Stimulated activated CD8-positive, alpha-beta memory T cell treated with anti-CD3 and anti-CD28 coated beads, Interleukin-7, amount 100 ng/mL, for 1 hour (primary cell): ENCODE measurements at places on chromosomes 6 and 20.

GRCh38 chr6:44253307-44254101, 3.8 kb downstream of the SLC35B2 start:
- no peak for DNase-seq

GRCh38 chr6:91566467-91566866, 979.6 kb upstream of the MAP3K7 start:
- DNase-seq, result no peak

DNA sequence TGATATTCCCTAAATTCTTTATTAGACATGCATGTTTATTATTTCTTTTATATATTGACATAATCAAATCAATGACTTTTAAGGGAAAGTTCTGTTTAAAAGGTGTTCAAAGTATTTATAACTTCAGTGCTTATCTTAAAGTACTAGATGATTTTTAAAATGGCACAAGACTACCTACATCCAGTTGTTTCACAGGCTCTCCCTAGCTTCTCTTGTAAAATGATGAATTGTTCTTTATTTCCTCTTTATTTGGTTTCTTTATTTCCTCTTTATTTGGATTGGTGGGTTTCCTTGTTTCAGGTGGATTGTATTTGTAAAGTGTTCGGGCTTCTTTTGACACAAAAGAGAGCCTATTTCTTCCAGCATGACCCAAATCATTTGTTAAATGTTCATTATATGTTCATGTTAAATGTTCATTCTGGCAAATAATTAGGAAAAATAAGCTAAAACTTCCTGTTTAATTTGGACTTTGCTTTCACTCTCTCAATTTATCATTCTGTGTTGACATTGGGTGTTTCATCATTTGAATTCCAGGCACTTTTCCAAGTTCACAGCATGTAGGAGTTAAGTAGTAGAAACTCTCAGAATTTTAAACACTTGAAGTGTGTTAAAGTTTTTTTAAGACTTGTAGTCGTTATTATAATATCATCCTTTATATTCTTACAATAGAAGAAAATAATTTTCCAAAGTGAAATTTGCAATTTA, 24.6 kb downstream of the MLIP start:
- no peak for DNase-seq

GRCh38 chr20:1890469-1891262, 4.5 kb upstream of the SIRPA start:
- DNase-seq, result no peak

DNA sequence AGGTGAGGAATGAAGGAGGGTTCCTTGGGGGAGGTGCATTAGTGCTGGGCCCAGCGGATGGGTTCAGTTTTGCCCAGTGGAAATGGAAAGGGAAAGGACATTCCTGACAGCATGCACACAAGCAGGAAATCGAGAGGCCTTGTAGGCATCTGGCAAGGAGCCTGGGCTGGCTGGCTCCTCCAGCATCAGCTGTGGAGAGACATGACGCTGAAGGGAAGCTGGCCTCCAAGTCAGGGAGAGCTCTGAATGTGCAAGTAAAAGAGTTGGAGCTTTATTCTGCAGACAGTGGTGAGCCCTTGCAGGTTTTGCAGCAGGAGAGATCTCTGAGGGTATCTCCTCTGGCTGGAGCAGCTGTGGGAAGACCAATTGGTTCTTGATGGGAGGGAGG, 154.3 kb downstream of the MRPL14 start:
- DNase-seq, result no peak

DNA sequence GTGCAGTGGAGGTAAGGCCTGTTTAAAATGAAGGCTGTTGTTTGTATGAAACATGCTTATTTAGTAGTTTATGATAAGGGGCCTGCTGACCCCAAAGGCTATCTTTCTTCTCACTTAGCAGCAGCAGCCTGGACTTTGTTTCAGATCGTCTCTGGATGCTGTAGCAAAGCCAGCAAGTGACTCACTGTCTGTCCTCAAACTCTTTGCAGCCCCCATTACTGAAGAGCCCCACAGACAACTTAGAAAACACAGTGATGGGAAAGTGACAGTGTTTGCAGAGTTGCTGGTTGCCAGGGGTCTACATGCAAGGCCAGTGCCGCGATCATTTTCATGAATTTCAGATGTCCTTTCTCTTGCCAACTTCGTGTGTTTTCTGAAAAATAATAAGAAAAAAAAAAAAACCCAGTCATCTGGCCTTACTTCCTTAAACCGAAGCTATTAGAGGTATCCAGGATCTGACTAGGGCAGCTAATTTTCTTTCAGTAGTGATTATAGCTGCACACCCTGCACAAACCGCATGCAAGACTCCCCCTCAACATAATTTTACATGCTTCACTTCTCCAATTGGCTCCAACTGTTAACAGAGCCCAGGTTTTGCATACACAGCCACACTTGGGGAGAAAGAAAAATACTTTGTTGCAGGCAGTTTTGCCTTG, 11.6 kb upstream of the F13A1 start:
- no peak for DNase-seq
